K562 (cell line): ENCODE measurements at places on chromosomes 7 and 10. TPM values are rescaled to one million over a fixed set of nuclear protein-coding genes. Genes with fewer than 3 reads are reported as not detected.

Gene VAX1
- total RNA-seq, result not detected in 2 replicates

Gene LIPK
- total RNA-seq, result not detected in 2 replicates

Gene TMEM236
- 0.04 TPM in 2 replicates for total RNA-seq

Gene TMEM209
- 68.9 and 76.6 TPM in 2 replicates for total RNA-seq

Gene DENND11
- 0.49 and 0.65 TPM in 2 replicates for total RNA-seq

Gene SYCE1
- not detected in 2 replicates for total RNA-seq

Gene KIAA1217
- 0.04 and 0.20 TPM in 2 replicates for total RNA-seq

Gene IL2RA
- 0.95 and 1.1 TPM in 2 replicates for total RNA-seq

Gene HABP2
- 0.07 and 0.09 TPM in 2 replicates for total RNA-seq

Gene TAS2R5
- 1.1 TPM in 2 replicates for total RNA-seq

Gene ERVW-1
- total RNA-seq, result not detected in 2 replicates

GRCh38 chr7:4797858-4798705 lies 22.7 kb downstream of the AP5Z1 start:
- peak; percentile 86 for DNase-seq

GRCh38 chr10:94172332-94172731 lies 178.6 kb downstream of the PLCE1 start:
- DNase-seq, result no peak

GRCh38 chr10:107653832-107654287 lies 489.4 kb upstream of the SORCS1 start:
- DNase-seq, result no peak

- no peak for DNase-seq
Measured at GRCh38 chr7:23852135-23852534, 142.1 kb downstream of the STK31 start.

DNA sequence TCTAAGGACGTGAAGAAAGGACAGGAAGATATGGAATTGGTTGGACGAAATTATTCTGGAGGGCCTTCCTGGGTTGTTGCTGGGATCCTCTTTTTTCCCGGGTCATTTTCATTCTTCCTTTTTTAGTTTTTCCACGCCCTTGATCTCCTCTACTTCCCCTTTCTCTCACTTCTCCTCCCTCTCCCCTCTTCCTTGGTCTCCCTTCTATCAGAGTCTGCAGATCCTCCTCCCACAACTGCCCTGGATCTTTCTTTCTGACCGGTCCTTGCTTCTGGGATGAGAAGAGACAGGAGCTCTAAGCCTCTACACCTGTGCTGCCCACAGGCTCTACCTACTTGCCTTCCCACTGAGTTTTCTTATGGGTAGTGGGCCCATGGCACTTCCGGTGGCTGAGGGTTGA lies 103.7 kb upstream of the RELN start:
- no peak for DNase-seq

- no peak for DNase-seq
Measured at GRCh38 chr7:47525066-47525623, 56.8 kb downstream of the TNS3 start.

- no peak for DNase-seq
Measured at GRCh38 chr7:75815418-75816064, 1.9 kb upstream of the CCL24 start.

- DNase-seq, result no peak
Measured at GRCh38 chr7:146772601-146773000, 656.0 kb downstream of the CNTNAP2 start.

GRCh38 chr10:118472415-118473304 lies 122.8 kb downstream of the PRLHR start:
- DNase-seq, result no peak

DNA sequence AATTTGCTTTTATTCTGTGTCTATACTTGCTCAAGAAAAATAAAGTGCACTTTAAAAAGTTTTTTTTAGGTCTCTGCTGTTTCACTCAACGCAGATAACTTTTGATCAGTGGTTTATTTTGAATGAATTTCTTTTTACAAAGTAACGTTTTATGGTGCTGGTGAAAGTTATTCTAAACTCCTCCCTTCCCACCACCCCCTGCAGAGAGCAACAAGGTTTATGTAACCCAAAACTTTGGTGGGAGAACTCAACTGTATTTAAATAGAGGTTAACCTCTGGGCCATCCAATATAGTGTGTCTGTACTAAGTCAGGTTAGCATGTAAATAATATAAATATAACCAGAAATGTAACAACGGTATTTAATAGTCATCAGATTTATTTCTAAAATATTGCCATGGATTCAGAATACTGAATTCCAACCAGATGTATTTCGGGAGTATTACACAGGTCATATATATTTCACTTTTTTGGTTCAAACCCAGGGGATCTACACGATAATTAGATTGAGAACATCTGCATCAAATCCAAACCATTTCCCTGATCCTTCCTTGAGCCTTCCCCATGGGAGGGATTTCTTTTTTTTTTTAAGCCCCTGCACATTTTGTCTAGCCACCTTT lies 3.9 kb upstream of the CUX1 start:
- no peak for DNase-seq

GRCh38 chr7:150449206-150449952 lies 1.1 kb upstream of the GIMAP8 start:
- no peak for DNase-seq

DNA sequence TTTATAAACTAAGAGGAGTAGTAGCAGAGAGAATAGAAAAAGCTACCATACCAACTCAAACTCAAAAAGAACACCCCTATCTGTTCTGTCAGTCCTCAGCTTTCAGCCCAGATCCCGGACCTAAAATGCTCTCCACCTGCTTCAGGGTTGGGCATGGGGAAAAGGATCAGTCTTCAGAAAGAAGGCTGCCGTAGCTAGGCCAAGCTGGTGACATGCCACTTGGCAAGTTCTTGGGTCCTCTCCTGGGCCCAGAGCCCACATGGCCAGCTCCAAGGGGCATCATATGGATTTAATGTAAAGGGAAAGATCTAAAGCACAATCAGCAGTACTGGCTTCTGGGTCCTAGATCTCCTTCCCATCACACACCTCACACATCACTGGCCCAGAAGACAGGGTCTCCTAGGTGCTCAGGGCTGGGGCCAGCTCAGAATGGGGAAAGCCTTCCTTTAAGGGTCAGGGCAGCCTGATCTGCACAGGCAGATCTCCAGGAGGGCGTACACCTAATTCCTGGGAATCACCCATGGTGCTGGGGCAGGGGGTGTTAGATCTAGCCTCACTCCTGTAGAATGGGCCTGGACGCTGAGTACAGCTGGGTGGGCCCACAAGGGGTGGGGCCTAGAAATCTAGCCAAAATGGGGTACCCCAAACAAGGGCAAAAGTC lies 2.5 kb downstream of the VAX1 start:
- no peak for DNase-seq

- no peak for DNase-seq
Measured at GRCh38 chr7:46791188-46791587, 790.7 kb downstream of the TNS3 start.

- no peak for DNase-seq
Measured at GRCh38 chr7:133724694-133725093, 402.4 kb upstream of the LRGUK start.

- peak; percentile 8 for DNase-seq
Measured at GRCh38 chr10:126013489-126014281, 117.3 kb downstream of the FANK1 start.
